NCI-H1092 (cell line): ENCODE measurements at places on chromosomes 12 and 14.

GRCh38 chr14:58635091-58635830 is 2.5 kb upstream of the DACT1 start:
- no peak for DNase-seq

DNA sequence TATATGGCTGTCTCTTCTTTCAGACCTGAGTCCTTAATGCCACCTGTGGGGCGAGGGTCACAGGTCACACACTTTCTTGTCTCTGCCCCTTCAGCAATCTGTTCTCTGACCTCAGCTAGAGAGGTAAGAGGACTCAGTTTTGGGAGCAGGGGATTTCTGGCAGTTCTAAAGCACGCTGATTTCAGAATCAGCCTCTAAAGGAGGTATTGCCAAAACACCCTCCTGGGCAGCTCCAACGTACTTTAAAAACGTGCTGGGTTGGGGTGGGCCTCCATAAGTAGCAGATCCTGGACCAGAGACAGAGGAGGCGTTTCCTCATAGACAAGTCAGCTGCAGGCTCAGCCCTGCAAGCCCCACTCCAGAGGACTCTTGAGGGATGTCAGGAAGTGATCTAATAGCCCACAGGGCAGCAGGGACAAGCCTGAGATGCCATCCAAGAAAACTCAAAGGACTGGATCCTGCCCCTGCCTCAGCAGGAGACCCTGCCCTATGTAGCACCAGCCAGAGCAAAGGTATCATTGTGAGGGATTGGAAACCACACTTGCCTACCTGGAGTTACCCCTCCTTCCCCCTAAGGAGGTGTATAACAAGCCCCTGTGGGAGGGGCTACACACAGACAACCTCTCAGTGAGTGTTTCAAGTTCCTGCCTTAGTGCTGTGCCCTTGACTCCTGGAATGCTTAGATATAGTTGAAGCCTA is 8.5 kb downstream of the CTDSP2 start:
- DNase-seq, result no peak

- DNase-seq, result no peak
Measured at GRCh38 chr12:79691511-79692248, 916 bp upstream of the PAWR start.

DNA sequence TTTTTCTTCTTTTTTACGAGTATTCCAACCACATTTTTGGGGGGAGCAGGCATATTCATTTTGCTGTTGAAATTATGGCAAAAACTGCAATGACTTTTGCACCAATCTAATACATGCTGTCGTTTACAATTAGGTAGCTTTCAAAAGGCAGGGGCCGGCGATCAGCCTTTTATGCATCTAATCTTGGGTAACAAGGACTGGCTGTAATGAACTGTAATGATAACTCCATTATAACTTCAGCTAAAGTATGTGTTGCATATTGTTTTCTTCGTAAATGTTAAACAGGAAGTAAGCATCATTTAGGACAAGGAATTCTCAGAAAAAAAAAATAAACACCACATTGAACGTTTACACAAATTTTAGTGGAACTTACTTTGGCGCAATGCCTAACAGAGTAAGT is 30.3 kb upstream of the KLRF1 start:
- DNase-seq, result no peak

- DNase-seq, result no peak
Measured at GRCh38 chr12:27899151-27899661, 73.3 kb downstream of the PTHLH start.

- DNase-seq, result no peak
Measured at GRCh38 chr14:72966038-72966437, 39.8 kb downstream of the DCAF4 start.
